ENCODE measurements at places on chromosomes 12 and 14. TPM values are rescaled to one million over a fixed set of nuclear protein-coding genes. Genes with fewer than 3 reads are reported as not detected.

GRCh38 chr12:124914392-124915238 is at the start of gene UBC:
UBC (minus strand) TSS chr12:124914650; CDS start chr12:124913771, 879 bp downstream.
- DNase-seq = peak; percentile 95

DNA sequence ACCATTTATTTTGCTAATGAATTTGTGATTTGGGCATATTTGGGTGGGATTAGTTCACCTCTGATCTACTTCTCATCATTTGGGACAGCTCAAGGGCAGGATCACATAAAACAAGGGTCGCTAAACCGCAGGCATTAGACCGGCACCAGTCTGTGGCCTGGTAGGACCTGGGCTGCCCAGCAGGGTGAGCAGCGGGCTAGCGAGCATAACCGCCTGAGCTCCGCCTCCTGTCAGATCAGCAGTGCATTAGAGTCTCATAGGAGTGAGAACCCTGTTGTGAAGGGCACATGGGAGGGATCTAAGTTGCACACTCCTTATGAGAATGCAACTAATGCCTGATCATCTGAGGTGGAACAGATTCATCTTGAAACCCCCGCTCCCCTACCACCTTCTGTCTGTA is 785.3 kb downstream of the TRHDE start:
- no peak for DNase-seq

GRCh38 chr12:3990501-3991280 is 117.5 kb upstream of the PARP11 start:
- no peak for DNase-seq

DNA sequence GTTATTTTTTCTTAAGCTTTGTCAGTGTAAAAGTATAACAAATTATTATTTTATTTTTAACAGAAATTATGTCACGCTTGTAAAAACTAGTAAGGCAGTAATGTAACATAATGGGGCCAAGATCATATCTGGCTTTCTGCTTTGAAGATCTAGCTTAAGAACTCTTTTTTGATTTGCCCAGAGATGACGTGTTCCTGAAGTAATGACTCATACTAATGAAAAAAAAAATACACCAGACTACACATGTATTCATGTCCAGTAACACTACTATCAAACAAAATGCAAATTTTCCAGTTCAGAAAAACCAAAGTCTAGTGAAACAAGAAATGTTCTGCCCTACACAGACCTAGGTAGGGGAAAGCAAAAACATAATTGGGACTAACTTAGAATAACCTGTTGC is 432.2 kb upstream of the ATXN7L3B start:
- DNase-seq = no peak

DNA sequence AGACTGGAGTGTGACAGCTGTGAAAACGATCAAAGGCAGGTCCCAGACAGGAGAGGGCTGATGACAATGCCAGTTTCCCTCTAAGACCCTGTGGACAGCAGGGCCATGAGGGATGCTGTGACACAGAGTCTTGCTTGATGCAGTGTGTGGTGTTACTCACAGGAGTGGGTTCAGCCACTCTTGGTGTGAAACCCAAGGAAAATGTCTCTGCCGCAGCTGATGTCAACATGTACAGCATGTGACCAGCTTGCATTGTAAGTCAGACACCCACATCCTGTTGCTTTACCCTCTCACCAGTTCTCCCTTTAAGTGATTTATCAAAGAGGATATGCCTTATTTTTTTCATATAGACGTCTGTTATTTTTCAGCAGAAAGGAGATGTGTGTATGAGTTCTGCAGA is 268.6 kb downstream of the BTG1 start:
- DNase-seq = peak; percentile 64

DNA sequence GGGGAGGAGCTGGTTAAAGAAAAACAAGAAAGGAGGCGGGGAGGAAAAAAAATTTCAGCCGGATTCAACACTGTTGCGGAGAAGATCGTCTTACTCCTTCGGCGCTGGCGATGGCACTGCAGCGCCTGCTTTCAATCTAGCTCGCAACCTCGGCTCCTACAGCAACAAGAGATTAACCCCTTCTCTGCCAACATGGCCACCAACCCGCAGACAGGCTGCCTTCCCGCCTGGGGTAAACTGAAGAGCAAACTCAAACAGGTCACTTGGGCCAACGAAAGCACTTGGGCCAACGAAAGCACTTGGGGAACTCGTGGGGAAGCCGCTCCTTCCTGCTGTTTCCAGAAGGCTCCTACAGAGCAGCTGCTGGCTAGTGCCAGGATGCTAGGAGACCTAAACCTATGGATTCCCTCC is 73.7 kb downstream of the CIT start:
- no peak for DNase-seq

GRCh38 chr12:62640910-62641448 is 174.4 kb downstream of the MON2 start:
- DNase-seq = no peak

DNA sequence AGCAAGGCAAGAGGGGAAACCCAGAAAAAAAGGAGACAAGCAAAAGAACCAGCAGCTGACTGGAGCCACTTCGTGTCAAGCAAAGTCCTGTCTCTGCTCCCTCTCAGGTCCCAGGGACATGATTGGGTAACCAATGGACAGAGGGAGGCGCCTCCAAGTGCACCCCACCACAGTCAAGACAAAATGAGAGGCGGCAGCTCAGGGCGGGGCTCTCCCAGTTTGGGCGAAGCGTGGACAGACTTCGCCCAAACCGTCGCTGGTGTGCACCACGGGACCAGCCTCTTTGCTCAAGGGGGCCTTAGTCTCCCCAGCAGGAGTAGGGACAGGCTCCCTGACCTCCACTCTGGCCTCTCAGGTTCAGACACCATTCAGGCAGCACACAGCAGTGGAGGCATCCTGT is 1.5 kb upstream of the BEGAIN start:
- no peak for DNase-seq

DNA sequence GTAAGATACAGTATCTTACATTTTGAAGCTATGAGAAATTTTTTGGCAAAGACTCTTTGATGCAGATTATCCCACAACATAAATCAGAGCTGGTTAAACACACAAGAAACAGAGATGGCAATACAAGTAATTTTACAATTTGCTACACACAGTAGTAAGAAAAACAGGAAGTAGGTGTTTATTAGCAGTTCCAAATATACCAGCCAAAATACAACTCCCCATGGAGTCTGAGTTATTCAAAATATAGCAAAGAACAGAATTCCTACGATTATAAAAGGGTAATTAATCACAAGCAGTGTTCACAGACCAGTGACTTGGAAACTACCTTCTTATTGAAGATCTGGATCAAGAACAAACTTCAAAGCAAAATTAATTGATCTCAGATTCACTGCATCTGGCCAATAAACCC is 83.9 kb downstream of the BMP4 start:
- DNase-seq = no peak

GRCh38 chr14:50335389-50335788 is 23.3 kb downstream of the DMAC2L start:
- DNase-seq = peak; percentile 51

DNA sequence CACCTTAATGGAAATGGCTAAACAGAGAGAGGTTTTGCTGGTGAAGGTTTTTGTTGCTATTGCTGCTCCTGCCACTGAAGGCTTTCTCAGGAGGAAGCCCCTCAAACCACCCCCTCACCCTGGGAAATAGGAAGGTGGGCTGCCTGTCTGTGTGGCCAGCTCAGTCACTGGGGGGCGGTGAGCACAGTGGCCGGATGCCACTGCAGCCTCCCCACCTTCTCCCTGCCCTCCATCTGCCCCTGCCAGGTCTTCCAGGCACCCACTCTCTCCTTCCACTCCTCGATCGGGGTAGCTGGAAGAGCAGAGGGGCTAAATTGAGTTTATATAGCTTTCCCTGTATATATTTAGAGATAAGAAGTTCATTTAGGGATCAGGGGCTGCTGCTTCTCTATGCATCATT is 80.8 kb downstream of the PAPOLA start:
- DNase-seq = no peak

GRCh38 chr12:47910981-47911380 is 6.2 kb upstream of the VDR start:
- DNase-seq = no peak

DNA sequence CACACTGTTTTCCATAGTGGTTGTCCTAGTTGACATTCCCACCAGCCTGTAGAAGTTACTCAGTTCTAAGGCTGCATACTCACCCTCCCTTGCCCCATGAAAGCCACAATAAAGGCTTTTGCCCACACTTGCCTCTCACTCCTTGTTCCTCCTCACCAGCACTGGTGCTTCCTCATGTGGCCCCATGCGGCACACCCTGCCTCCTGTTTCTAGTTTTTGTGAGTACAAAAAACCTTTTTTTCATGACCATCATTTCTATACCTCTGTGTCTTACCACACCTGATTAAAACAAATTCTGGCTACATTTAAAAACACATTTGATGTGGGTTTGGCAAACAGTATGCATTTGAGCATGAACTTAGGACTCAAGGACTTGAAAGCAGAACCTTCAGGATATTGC is 40.7 kb upstream of the RIN3 start:
- DNase-seq = peak; percentile 6

DNA sequence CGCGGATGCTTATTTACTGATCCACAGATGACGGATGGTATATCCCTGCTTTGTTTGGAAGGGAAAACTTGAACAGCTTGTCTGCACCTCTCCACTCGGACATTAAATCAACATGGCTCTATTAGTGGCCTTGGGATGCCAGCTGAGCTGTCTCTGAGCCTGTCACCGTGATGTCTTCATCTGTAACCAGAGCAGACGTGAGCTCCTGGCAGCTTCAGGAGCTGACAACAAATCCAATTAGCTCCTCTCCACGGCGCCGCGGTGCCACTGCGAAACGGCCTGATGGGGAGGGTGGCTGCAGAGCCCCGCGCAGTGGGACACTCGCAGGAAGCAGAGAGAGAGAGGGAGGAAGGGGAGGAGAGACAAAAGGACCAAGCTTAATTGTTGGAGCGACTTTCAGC is 112.3 kb downstream of the PAPOLA start:
- no peak for DNase-seq

- DNase-seq = no peak
Measured at GRCh38 chr14:31320216-31320615, 100.1 kb downstream of the HEATR5A start.

- no peak for DNase-seq
Measured at GRCh38 chr14:56650979-56651378, 71.4 kb downstream of the TMEM260 start.

DNA sequence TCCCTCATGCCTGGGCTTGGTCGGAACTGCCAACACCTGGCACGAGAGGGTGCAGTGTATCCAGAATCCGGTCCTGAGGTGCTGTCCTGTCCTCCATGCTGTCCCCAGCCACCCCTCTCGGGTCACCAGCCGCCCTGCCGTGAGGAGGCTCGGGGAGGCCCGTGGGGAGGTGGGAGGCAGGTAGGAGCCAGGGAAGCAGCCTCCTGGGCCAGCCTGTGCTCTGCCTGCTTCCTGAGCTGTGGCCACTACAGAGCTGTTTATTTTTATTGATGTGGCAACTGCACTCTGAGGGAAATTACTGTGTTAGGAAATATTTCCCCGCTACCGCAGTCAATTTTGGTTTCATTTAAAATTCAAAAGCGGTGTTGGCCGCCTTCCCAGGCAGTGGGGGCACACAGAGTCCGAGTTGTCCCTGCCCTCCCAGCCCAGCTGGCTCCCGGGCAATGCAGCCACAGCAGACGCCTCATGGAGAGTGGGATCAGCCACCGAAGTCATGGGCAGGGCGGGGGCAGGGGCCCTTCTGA is 18.3 kb downstream of the NOC4L start:
- no peak for DNase-seq

- DNase-seq = no peak
Measured at GRCh38 chr12:102374190-102374589, 106.2 kb downstream of the IGF1 start.

DNA sequence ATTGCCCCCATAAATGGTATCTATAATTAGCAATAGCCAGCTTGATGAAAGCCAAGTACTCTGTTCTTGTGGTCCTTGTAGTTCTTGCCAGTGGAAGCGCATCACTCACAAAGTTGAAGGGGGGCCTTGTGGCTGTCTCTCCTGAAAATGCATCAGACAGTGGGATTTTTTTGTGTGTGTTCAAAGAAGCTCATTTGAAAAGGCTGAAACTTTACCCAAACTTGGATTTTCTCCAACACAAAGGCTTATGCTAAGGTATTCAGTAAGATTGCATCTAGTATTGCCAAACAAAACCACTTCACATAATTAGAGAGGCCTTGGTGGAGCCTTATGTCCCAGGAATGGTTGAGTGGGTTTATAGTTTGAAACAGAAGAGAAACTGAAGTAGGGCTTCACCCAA is 216.7 kb upstream of the TMTC1 start:
- no peak for DNase-seq

DNA sequence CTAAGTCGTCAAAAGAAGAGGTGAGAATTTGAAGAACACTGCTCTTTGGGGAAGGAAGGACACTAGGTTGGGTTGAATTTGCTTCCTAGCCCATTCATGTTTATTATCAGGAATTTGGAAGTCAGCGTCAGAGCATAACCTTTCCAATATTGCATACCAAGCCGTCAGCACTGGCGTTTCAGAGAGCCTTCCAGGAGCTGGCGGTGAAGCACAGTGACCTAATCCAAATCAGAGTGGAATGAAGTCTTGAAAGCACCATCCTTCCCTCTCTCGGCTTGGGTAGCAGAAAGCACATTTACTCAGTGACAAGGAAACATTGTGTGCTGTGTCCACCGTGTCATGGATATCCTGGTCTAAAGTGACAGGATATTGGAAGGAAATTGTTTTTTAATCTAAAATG is 240.3 kb upstream of the PELI2 start:
- no peak for DNase-seq

ZNF664 gene
- 118 TPM for total RNA-seq

PPP2R5E gene
- 45.2 TPM for total RNA-seq

RFX4 gene
- not detected for total RNA-seq

MYO1A gene
- total RNA-seq = 160 TPM

KRT80 gene
- total RNA-seq = 0.14 TPM

TAS2R10 gene
- not detected for total RNA-seq

TGM1 gene
- not detected for total RNA-seq

CD163L1 gene
- 3.4 TPM for total RNA-seq

IAPP gene
- total RNA-seq = not detected

SERPINA9 gene
- not detected for total RNA-seq

KLRG1 gene
- total RNA-seq = 1.4 TPM

CLEC7A gene
- 4.0 TPM for total RNA-seq
